ENCODE measurements at places on chromosomes 4 and X.
A peak's percentile ranks its signal among the peaks of the same experiment; 100 is the strongest.

GRCh38 chr4:106238820-106239420 lies 77.1 kb downstream of the TBCK start:
- DNase-seq: peak; percentile 33

GRCh38 chrX:27008486-27008885 lies 454.7 kb downstream of the PPP4R3C start:
- no peak for DNase-seq

- no peak for DNase-seq
Measured at GRCh38 chr4:65943076-65943475, 272.8 kb upstream of the EPHA5 start.

DNA sequence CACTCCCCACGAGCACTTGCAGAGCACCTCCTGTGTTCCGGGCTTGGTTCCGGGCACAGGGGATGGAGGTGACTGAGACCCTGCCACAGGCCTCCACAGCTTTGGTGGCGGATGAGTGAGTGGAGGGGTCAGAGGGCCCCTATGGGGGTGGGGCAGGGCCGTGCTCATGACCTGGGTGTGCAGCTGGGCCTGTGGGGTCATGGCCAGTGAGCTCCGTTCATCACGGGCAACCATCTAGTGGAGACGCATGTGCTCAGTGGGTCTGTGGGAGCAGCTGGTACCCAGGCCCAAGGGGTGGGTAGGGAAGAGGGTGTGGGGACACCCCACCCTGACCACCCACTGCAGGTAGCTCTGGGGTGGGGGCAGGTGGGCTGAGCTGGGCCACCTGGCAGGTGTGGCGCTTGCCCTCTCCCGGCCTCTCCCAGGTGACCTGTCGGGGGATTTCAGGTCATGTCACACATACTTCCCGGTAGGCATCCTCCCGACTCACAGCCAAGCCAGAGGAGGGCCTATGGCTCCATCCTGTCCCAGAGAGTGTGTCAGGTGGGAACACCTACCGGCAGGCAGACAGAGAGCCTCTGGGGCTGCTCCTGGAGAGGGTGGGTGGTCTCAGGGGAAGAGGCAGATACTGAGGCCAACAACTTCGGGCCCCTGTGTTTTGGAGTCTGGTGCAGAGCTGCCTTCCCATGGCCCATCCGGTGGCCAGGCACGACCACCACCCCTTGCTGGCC lies 3.6 kb downstream of the PSAPL1 start:
- no peak for DNase-seq

DNA sequence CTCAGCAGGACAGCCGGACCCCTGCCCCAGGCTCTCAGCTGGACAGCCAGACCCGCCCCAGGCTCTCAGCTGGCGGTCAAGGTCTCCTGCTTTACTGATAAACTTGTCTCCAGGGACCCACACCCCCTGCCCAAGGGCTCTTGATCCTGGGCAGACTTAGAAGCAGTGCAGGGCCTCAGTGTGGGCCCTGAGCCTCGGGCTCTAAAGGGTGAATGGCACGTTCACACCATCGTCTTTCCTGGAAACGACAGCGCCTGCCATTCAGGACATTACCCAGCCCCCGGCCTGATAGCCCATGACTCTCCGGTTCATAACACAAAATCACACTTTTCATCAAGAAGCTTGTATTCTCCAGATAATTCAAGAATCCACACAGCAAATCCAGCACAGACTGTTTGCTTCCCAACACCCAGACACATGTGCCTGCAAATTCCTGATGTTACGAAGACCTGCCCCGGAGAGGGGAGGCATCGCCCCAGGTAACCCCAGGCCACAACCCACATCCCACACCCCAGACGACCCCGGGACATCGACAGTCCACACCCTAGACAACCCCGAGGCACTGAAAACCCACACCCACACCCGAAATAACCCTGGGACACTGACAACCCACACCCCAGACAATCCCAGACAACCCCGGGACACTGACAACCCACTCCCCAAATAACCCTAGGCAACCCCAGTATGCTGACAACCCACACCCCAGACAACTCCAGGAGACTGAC lies 136.8 kb downstream of the FAM53A start:
- DNase-seq: no peak

DNA sequence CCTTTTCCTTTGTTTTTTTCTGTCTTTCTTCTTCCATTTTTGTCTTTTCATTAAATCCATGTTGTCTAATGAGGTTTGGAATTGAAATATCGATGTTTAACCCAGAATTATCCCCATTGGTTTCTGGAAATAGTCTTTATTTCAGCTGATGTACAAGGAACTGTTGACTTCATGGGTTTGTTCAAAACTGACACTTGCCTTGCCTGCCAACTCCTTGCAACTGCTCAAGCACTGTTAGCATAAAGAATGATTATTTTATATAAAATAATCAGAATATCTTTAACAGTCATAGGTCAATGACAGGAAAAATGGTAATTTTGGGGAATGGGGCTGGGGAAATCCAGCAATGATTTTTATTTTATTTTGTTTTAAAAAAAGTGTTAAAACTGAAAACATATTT lies 359.6 kb upstream of the LCORL start:
- DNase-seq: no peak

- no peak for DNase-seq
Measured at GRCh38 chr4:82421796-82422560, 8.3 kb downstream of the HNRNPDL start.

DNA sequence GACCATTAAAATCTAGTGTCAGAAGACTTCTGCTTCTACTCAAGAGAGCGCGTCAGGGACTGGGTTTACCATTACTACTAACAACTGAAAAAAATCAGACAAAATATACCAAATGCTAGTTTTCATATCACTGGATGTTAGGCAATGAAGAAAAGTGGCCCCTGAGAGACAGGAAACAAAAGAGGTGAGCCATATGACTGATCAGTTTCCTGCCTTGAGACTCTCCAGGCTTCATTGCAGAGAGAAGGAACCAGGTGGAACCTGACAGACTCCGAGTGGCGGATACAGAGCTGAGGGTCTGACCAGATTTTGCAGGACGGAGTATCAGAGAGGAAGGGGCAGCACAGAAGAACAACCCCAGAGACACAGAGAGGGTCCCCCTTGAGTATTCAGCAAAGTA lies 86.3 kb downstream of the C4orf51 start:
- peak; percentile 38 for DNase-seq

DNA sequence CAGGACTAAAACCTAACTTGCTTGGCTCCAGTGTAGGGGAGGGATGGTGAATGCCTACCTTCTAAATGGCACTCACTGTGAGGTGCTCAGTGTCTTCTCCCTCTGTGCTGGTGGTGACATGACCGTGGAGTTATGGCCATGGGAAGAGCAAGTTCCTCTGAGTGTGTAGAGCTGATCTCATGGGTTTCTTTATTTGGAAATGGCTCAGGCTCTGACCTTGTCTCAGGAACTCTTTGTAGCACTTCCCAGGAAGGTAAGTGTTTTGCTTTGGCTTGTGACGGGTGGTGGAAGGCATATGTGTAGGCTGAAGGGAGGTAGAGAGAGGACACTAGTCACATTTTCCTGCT lies 6.4 kb downstream of the MSN start:
- no peak for DNase-seq

- DNase-seq: no peak
Measured at GRCh38 chr4:16524406-16524805, 298.1 kb upstream of the TAPT1 start.

DNA sequence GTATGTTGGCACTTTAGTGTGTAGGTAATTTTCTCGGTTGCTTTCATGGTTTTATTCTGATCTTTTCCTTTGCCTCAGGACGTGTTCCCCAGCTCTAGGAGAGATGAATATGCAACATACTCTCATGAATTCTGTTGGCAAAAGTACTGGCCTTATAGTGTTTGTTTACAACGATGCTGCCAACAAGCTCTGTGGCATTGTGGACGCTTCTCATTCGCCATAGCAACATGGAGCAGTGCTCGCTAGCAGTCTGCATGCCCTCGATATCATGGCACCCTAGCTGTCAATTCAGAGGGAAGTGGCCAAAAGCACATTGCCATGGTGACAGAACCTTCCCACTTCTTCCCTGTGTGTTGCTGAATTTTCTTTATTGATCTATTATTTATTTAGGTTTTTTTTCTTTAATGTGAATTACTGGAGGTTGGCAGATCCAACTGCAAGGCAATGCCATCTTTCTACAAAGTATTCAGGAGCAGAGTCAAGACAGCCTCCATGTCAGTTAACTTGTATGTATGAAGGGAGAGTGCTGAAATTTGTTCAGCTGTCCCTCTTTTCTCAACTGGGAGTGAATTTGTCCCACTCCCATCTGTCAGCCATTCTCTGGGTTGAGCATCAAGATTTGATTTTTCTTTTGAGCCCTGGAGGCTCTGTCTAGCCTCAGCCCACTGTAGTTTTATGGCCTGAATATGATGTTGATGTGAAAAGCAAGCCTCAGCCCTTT lies 224.9 kb upstream of the VCX3A start:
- DNase-seq: no peak

GRCh38 chr4:48187813-48188212 lies 53.8 kb upstream of the TXK start:
- no peak for DNase-seq

- DNase-seq: no peak
Measured at GRCh38 chr4:20356565-20356964, 104.9 kb downstream of the SLIT2 start.

DNA sequence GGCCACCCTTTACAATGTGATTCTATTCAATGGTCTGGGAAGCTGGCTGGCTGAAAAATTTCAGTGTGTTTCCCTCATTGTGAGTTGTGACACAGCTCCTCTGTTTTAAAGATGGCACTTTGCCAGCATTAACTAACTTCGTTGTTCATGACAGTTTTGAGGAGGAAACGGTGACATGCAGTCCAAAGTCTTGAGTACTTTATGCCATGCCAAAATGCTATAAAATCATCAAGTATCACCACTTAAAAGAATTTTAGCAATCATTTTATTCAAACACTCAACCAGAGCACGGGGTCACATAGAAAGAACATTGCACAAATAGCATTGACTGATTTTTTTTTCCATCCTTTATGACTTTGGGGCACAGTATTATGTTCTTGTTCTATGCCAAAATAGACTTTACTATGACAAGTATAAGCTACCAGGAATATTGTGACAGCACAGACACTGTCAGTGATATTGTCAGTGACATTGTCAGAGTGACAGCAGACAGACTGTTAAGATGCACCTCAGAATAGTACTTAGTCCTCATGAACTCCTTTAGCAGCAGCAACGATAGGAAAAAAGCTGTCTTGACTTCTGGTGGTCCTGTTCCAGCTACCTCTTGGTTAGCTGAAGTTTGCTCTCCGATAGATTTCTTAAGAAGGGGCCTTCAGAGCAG lies 46.7 kb downstream of the CXCL13 start:
- DNase-seq: no peak

GRCh38 chr4:109238746-109239145 lies 63.7 kb downstream of the COL25A1 start:
- DNase-seq: no peak

GRCh38 chr4:182192511-182193181 lies 50.6 kb upstream of the TENM3 start:
- no peak for DNase-seq

DNA sequence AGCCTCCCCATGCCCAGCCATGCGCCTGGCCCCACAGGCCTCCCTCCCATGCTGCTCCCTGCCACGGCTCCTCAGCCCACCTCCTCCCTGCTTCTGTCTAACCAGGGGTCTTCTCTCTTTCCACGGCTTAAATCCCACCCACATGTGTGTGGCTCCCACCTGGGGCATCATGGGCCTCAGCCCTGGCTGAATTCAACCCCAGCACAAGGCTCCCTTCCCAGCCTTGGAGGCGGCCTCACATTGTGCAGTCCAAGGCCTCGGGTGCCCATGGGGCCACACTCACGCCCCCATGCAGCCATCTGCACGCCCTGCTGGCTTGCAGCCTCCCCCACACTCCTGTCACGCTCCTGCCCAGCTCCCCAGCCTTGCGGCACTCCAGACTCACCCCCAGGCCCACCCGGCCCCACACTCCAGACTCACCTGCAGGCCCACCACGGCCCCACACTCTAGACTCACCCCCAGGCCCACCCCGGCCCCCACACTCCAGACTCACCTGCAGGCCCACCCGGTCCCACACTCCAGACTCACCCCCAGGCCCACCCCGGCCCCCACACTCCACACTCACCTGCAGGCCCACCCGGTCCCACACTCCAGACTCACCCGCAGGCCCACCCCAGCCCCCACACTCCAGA lies 27.0 kb downstream of the MAEA start:
- DNase-seq: no peak

DNA sequence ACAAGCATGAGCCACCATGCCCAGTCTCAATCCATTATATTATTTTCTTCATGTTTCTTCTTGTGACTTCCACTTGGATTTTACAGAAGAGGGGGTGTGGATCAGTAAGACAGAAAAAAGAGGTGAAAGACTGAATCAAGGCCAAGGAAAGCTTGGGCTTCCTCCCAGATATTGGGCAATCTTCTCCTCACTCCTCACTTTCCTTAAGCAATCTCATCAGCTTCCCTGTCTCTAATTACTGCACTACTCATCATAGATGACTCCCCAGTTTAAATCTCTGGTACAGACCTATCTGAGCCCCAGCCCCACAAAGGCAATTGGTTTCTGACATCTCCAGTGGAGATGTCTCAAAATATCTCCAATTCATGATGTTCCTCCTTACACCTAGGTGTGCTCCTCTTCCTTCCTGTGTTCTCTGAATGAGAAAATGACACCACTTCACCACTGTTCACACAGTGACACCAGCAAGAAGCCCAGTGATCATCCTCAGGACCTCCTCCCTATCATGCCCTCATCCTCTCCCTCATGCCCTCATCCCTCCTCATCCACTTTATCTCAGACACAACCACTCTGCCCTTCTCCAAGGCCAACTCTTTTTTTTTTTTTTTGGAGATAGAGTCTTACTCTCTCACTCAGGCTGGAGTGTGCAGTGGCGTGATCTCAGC lies 44.8 kb upstream of the HERC6 start:
- DNase-seq: no peak

GRCh38 chr4:91256043-91256442 lies 1047.7 kb upstream of the GRID2 start:
- DNase-seq: no peak

DNA sequence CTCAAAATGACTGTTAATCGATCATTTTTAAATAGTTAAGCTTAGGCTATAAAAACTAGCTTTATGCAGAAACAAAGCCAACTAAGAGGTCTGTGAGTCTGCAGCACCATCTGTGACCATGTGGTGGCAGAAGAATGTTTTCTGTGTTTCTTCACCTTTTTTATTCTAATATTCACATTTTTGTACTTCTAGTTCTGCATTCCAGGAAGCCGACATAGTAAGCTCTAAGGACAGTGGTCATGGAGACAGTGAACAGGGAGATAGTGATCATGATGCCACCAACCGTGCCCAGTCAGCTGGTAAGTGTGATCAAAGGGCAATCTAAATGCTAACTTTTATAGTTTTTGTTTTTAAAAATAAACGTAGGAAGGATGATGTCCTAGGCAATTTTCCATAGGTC lies 5.6 kb downstream of the PCDH10 start:
- no peak for DNase-seq

GRCh38 chr4:13917015-13917414 lies 289.5 kb upstream of the BOD1L1 start:
- DNase-seq: no peak

Data from activated CD4-positive, alpha-beta T cell treated with anti-CD3 and anti-CD28 coated beads, Interleukin-2, Interleukin-6, amounts not matched to agents 100 ng/mL and 50 ng/mL, durations not matched to agents 16 hours and 8 hours (primary cell).